ENCODE measurements at places on chromosomes 2 and 18.

DNA sequence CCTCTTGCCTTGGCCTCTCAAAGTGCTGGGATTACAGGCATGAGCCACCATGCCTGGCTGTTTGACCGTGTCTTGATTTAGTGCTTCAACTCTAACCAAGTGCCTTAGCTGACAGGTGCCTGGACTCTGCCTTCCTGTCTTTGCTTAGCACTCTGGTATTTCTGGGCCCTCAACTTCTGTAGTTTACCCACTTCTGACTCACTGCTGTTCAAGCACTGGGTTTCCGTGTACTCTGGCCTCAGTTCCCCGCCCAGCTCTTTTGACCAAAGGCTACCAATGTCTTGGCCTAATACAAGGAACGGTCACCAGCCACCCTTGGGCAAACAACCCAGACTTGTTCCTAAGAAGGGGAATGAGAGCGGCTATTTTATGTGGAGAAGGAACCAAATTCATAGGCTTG is 35.7 kb upstream of the CABLES1 start:
- DNase-seq = no peak

- DNase-seq = no peak
These were observed 88.1 kb downstream of the MRPS9 start for GRCh38 chr2:105125920-105126319.

GRCh38 chr2:113838277-113838676 is 51.6 kb upstream of the ACTR3 start:
- DNase-seq = no peak

DNA sequence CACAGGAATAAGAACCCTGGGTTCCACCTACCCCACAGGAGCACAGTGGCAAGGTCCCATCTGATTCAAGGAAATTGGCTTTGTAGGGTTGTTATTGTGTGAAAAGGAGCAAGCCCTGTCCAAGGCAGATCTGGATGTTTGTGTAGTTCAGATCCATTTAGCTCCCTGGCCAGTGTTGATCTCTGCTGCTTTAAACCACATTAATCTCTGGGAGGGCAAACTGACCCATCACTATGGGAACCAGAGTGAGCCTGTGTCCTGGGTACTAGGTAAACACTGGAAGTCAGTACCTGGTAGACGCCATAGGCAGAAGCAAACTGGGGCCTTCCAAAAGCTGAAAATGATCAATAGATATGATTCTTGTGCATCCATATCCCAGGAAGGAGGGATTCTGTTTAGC is 271.5 kb upstream of the EPAS1 start:
- DNase-seq = no peak

- peak; percentile 38 for DNase-seq
These were observed 510 bp downstream of the RNF149 start for GRCh38 chr2:101307950-101308431.

DNA sequence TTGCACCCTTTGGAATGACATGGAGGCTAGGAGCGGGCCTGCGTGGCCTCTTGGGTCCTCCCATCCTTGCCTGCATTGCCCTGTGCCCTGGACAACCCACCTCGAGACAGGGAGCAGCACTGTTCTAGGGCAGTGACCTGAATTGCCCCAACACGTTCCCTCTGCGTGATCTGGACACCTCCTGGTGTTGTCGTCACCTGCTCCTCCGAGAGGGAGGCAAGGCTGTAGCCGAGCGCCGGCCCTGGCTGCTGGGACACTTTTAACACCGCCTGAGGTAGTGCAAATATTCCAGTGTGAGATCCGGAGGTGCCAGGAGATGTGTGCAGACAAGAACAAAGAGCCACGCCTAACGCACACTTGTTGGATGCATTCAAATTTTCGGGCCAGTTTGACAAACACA is 131.5 kb downstream of the SMAD7 start:
- DNase-seq = no peak

GRCh38 chr2:149488706-149489440 is 98.7 kb downstream of the MMADHC start:
- DNase-seq = no peak

GRCh38 chr2:68238955-68239822 is 13.1 kb downstream of the PPP3R1 start:
- no peak for DNase-seq

- DNase-seq = no peak
These were observed 95.8 kb downstream of the DTNA start for GRCh38 chr18:34805878-34806351.

GRCh38 chr2:226847090-226847489 is 11.2 kb downstream of the RHBDD1 start:
- DNase-seq = no peak

GRCh38 chr2:70087702-70088597 is 673 bp downstream of the PCBP1 start:
- DNase-seq = peak; percentile 38

DNA sequence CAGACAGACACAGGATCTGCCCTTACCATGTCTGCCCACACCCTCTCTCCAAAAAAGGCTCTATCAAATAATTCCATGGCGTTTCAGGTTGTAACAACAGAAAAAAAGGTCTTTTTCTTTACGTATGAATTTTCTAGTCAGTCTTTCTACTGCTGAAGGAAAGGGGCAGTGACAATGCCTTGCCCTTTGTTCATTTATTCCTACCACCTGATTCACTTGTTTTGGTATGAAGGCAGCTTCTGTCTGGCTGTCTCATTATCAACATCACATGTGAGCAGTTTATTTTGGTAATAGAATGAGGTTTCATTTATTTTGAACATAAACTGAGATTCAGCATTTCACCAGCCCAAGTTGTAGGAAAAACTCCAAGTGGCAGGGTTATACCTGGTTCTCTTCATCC is 94.3 kb upstream of the KLF7 start:
- DNase-seq = no peak

DNA sequence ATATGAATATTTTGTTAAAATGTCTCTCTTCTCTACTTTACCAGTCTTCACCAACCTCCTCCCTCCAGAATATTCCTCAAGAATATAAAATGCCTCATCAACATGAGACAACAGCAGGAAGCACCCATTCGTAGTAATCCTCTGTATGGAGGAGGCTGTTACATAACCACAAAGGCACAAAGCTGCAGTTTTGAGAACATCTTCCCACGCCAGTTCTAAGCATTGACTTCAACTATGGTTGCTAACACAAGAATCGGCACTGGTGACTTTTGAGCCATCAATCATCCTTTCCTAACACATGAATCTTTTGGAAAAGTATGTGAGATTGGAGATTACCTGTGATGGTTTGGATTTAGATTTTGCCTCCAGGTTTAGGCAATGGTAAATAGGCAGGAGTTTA is 54.9 kb upstream of the CYP1B1 start:
- no peak for DNase-seq

DNA sequence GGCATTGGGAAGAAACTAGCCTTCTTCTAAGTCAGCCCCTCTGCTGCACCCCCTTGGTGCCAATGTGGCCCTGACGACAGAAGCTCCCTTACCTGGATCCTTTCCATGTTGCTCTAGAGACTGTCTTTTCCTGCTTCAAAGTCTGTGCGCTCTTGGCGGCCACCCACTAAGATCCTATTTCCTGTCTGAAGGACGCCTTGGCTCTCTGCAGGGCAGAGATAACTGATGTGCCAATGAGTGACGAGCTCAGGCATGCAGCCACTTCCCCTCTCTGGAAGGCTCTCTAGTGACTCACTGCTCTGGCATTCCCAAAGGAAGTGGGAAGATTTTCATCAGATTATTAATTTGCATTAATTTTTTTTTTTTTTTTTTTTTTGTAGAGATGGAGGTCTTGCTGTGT is 273.5 kb downstream of the CDH20 start:
- DNase-seq = no peak

DNA sequence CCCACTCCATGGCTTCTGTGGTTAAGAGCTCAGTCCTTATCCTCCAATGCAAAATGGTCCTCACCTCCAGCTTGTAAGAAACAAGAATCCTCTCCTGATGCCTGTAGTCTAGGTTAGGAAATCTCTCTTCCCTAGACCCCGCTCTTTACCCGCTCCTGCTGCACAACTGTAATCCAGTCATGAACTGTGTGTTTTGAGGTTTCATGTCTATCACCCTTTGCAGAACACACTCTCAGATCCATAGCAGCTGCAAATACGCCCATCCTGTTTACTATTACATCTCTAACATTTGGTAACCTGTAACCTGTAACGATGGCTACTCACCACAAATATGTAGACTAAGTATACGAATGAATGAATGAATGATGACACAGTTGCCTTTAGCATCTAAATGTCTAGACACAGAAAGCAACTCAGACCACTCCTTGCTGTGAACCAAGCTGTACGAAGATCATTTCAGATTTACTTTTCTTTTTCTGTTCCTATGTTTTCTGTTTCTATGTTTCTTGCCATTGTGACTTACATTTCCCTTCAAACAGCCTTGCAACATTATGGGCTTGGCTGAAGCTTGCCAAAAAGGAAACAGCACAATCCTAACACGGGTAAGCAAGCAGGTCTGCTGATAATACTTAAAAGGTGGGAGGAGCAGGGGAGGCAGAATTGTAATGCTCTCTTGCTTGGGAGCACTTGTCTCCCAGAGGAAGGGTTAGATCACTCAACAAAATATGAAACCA is 53.7 kb downstream of the EPHA4 start:
- peak; percentile 43 for DNase-seq

- no peak for DNase-seq
These were observed 165.9 kb upstream of the PGAP1 start for GRCh38 chr2:197092431-197092830.

DNA sequence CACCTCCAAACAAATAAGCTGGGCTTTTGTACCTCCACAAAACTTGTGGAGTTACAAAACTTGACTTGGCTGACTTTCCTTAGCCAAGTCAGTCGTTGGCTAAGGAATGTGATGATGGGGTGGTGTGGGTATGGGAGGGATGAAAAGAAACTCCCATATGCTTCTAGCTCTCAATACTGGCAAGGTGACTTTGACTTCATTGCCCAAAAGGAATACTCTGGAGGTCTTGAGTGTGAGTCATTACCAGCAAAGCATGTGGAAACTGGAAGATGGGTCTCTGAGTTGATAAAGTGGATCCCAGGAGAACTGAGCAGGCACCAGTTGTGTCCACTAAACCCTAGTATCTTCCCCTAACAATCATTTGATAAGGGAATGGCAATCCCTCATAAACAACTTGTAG is 226.7 kb downstream of the GULP1 start:
- no peak for DNase-seq

DNA sequence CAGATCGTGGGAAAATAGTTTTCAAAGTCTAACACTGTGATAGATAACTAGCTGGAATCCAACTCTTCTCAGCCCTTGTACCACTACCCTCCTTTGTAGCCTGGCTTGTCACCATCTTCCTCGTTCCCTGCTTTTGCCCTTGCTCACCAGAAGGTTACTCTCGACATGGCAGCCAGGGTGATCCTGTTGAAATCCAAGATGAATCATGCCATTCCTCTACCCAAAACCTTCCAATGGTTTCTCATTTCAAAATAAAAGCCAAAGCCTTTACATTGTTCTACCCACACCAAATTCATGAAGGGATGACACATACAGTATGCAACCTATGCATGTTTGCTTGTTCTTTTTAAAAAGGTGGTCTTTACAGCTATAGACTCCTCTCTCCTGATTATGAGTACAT is 45.7 kb downstream of the STAT4 start:
- DNase-seq = no peak

DNA sequence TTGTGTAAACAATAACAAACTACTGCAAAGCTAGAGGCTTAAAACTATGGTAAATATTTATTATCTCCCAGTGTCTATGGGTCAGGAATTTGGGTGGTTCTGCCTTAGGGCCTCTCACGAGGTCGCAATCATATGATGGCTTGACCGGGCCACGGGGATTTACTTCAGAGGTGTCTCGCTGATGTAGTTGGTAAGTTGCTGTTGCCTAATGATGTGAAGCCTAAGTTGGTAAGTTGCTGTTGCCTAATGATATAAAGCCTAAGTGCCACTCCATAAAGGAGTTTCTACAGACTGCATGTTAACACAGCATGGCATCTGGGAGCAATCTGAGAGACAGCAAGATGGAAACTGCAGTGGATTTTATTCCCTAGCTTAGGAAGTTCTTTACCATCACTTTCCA is 35.8 kb downstream of the FMNL2 start:
- DNase-seq = no peak

- DNase-seq = no peak
These were observed 68.0 kb downstream of the NPAS2 start for GRCh38 chr2:100887713-100888495.
